Effector memory CD4-positive, alpha-beta T cell (primary cell): ENCODE measurements at places on chromosomes 4 and X.

GRCh38 chrX:19512961-19513360 lies 2.3 kb downstream of the MAP3K15 start:
- no peak for DNase-seq

- no peak for DNase-seq
Observed at GRCh38 chrX:133610056-133610455, 194.8 kb upstream of the GPC4 start.

- no peak for DNase-seq
Observed at GRCh38 chr4:13325744-13326143, 158.4 kb downstream of the RAB28 start.

DNA sequence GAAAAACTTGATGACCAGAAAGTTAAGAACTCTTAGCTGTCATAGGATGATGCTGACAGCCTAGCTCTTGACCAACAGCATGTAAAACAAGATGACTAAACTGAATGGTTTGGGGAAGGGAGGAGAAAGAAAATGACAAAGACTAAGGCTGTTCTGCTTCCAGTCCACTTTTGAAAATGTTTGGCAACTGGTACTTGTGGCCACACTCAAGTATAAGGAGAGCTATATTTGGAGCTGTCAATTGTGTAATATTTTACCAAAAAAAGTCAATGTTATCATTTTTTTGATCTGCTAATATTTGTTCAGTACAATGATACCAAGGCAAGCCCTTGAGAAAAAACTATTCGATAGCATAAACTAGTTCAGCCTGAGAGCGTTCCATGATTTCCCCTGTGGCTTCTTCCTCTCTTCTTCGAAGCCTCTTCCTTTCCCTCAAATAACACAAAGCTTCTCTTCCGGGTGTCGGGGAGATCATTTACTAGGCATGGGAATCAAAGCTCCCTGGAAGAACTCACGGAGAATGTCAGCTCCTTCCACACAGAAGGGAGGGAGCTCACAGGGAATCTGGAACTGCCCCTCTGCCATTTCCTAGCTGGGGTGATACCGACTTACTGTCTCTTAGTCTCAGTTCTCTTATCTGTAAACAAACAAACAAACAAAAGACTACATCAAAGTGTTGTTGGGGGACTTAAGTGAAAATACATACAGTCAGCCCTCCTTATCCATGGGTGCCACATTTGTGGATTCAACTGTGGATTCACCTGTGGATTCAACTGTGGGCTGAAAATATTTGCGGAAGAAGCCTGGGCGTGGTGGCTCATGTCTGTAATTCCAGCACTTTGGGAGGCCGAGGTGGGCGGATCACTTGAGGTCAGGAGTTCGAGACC lies 82.6 kb downstream of the SCD5 start:
- DNase-seq = no peak

DNA sequence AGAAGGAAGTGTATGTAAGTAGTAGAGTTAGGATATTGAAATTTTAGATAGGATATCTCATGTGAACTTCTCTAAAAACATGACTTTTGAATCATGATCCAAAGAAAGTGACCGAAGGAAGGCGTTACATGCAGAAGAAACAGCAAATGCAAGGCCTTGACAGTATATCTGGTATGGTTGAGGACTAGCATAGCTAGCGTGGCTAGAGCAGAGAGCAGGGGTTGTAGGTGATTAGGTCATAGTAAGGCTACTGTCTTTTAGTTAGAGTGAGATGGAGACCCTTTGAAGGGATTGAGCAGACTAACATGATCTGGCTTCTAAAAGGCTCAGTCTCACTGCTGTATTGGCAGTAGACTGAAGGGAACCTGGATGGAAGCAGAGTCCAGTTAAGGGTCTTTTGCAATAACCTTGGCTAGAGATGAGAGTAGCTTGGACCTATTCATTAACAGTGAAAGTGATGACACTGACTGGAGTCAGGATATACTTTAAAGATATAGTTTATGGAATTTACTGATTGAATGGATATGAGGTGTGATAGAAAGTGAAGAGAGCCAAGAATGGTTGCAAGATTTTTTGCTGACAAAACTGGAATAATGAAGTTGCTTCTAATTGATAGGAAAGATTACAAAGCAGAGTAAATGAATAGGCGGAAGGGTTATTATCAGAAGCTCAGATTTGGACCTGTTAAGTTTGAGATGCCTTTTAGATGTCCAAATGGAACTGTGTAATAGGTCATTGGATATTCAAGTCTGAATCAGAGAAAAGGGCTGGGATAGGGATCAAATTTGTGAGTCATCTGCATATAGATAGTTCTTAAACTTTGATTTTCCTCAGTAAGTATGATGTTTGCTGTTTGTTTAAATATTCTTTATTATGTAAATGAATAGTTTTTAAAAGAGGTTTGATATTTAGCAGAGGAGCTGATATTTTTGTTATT lies 59.8 kb downstream of the MRPL1 start:
- DNase-seq = no peak

DNA sequence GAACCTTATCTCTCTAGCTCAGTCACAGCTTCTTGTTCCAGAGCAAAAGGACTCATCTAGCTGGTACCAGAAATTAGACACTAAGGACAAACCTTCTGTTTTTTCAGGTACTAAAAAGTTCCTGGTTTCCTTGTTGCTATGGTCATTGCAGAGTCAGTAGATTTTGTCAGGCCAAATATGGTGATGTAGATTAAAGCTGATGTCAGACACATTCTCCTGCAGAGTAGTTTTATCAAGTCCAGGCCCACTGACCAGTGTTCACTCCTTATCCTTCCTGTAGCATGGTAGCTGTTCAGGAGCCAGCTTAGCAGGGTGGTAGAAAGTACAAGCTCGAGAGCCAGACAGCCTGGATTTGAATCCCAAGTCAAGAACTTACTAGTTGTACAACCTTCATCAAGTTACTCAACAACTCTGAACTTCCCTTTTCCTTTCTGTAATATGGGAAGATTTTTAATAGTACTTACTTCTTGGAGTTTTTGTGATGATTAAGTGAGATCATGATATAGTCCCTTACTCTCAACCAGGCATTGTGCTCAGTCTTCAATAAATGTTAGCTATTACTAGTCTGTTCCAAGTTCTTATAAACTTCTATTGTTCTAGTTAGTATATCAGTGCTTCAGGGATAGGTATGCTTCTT lies 17.9 kb downstream of the OCRL start:
- DNase-seq = no peak

DNA sequence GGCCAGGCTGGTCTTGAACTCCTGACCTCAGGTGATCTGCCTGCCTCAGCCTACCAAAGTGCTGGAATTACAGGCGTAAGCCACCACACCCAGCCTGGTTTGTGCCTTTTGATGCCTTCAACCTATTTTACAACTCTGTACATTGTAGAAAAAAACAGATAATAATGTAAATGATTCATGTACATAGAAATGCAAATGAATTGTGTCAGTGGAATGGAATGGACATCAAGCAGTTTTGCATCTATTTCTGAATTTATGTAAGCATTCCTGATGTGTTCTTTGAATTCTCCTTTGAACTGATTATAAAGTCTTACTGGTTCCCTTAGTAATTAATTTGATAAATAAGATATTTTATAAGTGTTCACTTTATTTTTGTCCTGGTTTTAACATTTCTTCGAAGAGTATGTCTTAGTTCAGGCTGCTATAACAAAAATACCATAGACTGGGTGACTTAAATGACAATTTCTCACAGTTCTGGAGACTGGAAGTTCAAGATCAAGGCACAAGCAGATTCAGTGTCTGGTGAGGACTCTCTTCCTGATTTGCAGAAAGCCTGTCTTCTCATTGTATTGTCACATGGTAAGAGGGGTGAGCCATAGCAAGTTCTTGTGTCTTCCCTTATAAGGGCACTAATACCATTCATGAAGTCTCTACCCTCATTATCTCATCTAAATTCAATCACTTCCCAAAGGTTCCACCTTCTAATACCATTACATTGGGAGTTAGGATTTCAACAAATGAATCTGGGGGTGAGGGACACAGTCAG lies 162.2 kb upstream of the S100G start:
- no peak for DNase-seq

DNA sequence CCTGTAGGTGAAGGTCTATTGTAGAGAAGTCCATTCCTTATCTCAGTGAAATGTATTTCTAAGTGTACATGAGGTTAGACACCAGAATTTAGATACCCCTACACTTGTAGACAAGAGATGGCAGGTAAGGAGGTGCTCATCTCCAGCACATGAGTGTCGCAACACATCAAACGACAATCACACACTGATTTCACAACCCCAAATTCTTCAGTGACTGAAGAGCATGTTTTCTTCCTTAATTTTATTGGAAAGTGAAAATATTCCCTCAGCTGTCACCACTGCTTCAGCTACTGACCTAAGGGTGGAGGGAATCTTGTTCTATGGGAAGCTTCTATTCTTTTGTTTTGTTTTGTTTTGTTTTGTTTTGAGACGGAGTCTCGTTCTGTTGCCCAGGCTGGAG lies 280.3 kb downstream of the ARHGAP24 start:
- no peak for DNase-seq

DNA sequence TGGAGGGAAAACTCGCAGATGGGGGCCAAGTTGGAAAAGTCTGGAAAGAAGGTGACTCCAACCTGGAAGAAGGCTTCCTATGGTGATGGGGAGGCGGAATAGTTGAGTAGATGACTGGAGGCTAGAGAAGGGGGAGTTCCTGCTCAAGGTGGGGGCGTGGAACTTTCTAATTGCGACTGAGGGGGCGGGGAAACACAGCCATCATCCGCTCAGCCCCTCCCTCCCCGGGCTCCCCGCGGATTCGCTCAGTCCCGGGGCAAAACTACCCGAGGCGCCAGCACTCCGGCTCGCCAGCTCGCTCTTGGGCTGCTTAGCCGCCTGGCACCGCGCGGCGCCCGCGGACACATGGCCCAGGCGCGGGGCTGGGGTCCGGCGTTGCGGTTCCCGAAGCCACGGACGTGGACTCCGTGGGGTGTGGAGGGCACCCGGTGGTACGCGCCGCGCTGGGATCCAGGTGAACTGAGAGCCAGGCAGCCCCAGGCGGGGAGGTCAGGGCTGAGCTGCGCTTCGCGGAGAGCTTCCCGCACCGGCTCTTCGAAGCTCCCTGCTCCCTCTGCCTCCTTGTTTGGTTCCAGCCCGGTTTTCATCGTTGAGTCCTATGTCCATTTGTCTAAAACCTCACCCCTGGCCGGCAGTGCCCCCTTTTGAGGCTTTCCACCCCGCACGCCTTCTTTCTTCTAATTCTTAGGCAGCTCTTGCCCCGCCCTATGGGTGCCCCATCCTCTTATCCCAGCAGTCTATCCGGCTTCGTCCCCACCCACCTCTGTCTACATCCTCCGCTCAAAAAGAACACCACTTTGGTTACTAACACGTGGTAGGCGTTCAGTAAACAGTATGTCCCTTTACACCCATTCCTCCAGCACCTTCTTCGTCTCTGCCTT lies 38.9 kb downstream of the STARD8 start:
- no peak for DNase-seq

DNA sequence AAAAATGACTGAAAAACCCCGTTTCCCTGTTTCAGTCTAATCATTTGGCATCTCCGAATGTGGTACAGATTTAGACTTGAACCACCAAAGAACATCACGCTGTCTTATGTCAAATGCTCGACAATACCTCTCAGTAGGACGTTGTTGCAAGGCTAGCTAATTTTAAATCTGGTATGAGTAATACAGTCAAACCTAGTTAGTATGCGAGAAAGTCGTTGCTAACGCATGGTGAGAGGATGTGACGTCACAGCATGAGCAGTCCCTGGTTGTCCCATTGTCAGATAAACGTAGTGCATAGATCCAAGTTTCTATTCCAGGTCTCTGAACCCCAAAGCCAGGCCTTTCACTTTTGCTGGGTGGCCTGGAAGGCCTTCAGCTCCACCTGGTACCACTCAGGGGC lies 44.7 kb downstream of the SETD7 start:
- DNase-seq = no peak

DNA sequence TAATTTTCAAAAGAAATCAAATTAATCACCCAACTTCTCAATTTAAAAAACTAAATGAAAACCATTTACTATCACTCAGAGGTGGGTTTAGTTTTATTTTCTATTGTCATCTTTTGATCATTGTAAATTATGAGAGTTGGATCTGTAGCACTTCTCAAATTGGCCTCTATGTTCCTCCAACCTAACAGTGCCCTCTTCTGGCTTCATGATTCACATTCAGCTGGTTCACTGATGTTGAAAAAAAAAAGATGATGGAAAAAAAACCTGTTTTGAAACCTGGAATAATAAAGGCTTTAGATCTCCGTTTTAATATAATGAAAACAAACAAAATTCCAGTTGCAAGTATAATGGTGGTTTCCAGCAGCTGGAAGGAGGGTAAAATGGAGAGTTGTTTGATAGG lies 2.4 kb upstream of the NBDY start:
- no peak for DNase-seq

GRCh38 chr4:138984647-138985046 lies 30.9 kb upstream of the NOCT start:
- no peak for DNase-seq

DNA sequence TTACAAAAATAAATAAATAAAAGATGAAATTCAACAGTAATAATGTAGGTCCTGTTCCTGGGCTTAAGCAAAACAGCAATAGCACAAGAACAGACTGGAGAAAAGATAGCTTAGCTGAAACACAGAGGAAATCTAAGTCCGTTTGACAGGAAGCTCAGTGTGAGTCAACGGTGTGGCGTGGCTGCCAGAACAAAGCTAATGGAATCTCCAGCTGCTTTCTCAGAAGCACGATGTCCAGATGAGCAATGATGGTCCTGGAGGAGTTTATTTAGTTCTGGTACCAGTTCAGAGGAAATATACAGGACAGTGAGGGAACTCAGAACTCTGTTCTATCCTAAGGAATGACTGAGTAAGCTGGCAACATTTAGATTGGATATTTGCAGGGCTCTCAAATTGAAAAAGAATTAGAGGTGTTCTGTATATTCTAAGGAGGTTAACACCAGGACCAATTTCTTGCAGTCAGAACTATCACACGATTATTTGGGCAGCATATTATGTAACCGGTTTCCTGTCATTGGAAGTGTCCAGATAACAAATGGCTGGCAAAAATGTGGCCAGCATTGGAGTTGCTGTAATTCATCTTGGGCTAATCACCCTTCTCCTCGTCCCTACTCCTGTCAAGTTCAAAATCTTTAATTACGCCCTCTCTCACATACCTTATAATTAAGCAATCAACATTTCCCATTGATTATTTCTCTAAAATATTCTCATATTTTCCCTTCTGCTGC lies 12.7 kb downstream of the GAB3 start:
- no peak for DNase-seq

DNA sequence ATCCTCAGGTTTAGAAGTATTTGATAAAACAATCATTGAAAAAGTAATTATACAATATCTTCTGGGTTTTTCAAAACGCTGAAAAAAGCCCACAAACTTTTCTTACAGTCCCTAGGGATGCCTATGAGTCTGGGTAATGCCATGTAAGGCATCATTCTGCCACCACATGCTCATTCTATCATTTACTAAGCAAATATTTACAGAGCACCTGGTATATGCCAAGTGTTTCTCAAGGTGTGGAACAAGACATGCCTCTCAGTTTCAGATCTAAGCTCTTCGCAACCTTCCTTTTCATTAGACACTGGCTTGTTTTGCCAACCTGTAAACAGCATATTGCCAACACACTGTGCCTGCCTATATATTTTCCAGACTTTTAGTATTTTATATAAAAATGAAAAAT lies 17.7 kb downstream of the MID1 start:
- no peak for DNase-seq

- no peak for DNase-seq
Observed at GRCh38 chr4:123953566-123953965, 557.0 kb downstream of the SPRY1 start.

GRCh38 chr4:181475359-181475758 lies 767.8 kb upstream of the TENM3 start:
- no peak for DNase-seq
